ENCODE measurements at places on chromosomes 1 and 21.

- DNase-seq, result no peak
Measured at GRCh38 chr1:241839369-241839979, 8.5 kb upstream of the EXO1 start.

GRCh38 chr1:83130886-83131691 lies 867.8 kb downstream of the TTLL7 start:
- DNase-seq, result no peak

GRCh38 chr1:200376528-200376927 lies 33.3 kb downstream of the ZNF281 start:
- DNase-seq, result no peak

DNA sequence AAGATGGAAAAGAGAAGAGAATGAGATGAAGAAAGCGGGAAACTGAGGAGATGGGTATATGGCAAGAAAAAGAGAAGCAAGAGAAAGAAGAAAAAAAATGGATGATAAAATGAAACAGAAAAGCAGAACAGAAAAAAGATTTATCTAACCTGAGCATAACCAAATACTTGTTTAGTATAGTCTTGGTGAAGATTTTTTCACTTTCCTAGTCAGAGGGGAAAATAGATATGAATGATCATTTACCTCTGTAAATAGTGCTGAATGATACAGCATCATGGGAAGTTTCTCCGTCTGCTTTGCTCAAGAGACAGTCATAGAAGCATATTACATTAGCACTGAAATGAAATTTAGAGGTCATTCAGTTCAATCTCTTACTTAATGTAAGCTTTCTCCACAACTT lies 36.1 kb upstream of the PLPPR4 start:
- DNase-seq, result no peak

GRCh38 chr1:56123421-56123820 lies 455.9 kb downstream of the PLPP3 start:
- no peak for DNase-seq

Measured in stimulated activated CD8-positive, alpha-beta memory T cell treated with anti-CD3 and anti-CD28 coated beads, Interleukin-2, amount 100 ng/mL, for 1 hour (primary cell).